K562 (cell line): ENCODE measurements at places on chromosomes 6 and 20.
A peak's percentile ranks its signal among the peaks of the same experiment; 100 is the strongest.

GRCh38 chr20:56842056-56842455, 212.9 kb downstream of the TFAP2C start:
- DNase-seq, result no peak

- DNase-seq, result no peak
These were observed 61.6 kb downstream of the KCNB1 start for GRCh38 chr20:49420811-49421295.

DNA sequence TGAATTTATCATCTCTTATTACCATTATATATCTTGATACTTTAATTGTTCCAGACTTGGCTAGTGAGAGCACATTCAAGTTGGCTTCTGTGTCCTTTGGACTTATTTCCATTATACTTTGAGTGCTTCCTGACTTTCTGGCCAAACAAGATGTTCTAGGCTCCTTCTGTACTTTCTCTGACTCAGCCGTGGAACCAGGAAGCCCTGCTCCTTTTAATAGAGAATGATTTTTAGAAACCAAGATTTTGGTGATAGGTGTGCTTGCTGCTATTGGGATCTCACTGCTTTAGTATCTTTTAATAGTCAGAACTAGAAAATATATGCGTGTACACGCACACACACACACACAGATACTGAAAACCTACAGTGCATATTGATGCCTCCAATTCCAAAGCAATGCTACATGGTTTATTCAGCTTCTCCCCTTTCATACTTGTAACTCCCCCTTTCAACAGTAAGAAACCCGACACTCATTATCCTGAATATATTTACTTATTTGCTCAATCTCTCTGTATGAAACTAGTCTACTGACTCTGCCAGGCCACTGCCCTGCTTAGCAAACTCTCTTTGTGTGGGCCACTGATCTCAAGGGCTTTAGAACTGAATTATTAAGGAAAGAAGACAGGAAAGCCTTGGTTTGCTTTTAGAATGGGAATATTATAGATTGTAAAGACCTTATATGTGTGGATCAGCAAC, 42.7 kb upstream of the EZR start:
- no peak for DNase-seq

- no peak for DNase-seq
These were observed 181.4 kb upstream of the CST7 start for GRCh38 chr20:24767623-24768100.

DNA sequence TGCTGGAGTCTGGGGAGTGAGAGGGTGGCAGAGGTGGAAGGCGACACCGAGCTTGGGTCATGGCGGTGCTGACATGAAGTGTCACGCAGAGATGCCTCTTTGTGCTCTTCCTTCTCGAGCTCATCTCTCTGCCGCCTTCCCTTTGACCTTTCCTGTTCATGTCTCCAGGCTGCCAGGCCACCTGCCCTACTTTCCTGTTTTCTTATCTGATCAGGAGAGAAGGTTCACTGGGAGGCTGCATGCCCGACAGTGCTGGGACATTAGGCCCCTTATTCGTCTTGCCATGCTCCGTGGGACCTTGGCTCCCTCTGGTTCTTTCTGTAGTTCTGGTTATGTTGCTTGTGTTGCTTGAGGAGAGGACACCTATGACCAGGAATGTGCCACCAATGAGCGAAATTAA, 33.2 kb downstream of the CST8 start:
- DNase-seq, result no peak

DNA sequence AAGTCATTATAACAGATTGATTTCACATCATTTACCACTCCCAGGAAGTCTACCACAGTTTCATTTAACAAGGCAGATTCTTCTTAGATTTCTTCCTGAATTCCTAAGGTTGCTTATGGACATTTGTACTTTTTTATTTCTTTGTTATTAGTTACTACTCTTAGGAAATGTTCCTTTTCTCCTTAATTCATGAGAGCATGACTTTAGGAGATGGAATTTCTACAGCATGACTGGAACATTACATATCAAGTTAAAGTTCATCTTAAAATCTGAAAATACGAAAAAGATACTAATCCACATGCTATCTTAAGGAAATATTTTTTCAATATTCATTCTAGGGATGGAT, 22.3 kb downstream of the CNKSR3 start:
- DNase-seq, result no peak

GRCh38 chr20:40688129-40689099, 622 bp downstream of the MAFB start:
- no peak for DNase-seq

GRCh38 chr20:9457136-9457535, 57.3 kb upstream of the LAMP5 start:
- no peak for DNase-seq

- no peak for DNase-seq
These were observed 158.1 kb upstream of the GMDS start for GRCh38 chr6:2403546-2403945.

GRCh38 chr6:34638834-34639736, 57.5 kb downstream of the ILRUN start:
- DNase-seq, result no peak

DNA sequence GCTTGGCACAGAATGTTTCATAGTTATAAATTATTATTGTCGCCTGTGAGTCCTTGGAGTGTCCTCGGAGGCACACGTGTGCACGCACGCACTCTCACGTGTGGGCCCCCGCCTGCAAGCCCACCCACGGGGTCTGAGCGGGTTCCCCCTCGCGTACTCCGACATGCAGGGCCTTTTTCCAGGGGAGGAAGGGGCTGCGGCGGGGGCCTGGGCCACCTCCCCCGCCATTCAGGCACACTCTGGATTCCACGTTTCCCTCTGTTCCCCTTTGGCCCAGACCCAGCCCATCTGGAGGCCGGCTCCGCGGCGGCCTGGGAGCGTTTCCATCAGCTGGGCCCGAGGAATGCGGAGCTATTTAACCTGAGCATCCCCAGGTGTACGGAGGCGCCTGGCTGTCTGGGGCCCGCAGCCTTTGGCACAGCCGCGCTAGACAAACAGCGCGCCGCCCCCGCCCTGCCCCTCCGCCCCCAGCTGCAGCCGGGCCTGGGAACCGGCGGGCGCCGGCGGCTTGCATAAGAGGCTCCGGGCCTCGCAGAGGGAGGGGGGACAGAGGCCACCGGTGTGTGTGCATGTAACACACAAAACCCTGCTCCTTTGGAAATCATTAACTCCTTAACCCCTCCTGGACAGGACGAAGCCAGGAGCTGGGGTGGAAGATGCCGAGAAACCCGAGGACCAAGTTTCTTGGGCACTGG, 3.3 kb downstream of the ID1 start:
- peak; percentile 82 for DNase-seq

- peak; percentile 48 for DNase-seq
These were observed 43.8 kb upstream of the HIVEP1 start for GRCh38 chr6:11968241-11968806.

GRCh38 chr6:22526736-22527135, 42.6 kb upstream of the HDGFL1 start:
- no peak for DNase-seq

- no peak for DNase-seq
These were observed 590.6 kb downstream of the QKI start for GRCh38 chr6:164005004-164005711.

- DNase-seq, result peak; percentile 18
These were observed 172.1 kb upstream of the PROKR2 start for GRCh38 chr20:5488823-5489222.

GRCh38 chr6:5786969-5787720, 219.6 kb downstream of the NRN1 start:
- no peak for DNase-seq

GRCh38 chr6:34154668-34155447, 9.0 kb upstream of the GRM4 start:
- DNase-seq, result peak; percentile 75

GRCh38 chr6:106396426-106397220, 36.1 kb downstream of the CRYBG1 start:
- no peak for DNase-seq

DNA sequence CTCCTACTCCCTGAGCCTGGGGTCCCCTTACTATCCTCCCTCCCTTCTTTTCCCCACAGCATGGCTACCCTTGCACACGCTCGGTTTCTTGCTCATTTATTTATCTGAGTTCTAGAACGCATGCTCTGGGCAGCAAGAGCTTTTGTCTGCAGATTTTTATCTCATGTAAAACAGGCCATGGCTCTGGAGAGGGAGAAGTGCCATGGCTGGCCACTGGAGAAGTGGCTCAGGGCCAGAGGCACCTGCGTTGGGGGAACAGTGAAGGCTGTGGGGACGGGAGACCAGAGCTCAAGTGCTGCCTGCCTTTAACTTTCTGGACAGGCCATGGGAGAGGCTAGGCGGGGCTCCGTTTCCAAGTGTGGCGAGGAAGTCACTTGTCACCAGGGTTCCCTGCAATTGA, 177.7 kb upstream of the SULF2 start:
- no peak for DNase-seq

GRCh38 chr6:43749461-43749860, 20.6 kb upstream of the VEGFA start:
- no peak for DNase-seq

DNA sequence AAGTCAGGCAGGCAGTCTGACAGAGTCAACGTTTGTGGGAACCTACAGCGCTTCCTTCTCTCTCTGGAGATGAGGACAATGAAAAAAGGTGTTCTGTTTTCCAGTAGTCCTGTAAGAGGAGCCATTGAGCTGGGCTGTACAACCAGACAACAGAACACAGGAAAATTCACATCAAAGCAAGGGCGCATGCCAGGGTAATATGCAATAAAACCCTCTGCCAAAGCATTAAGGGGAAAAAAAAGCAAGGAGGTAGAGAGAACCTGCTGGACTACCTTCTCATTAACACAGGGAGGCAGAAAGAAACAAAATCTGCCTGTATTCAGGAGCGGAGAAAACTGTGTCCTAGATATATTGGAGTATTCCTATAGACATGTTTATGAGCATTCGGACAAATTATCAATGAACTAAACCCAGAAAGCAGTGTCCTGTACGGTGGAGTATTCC, 1.3 kb downstream of the RNF24 start:
- peak; percentile 37 for DNase-seq

- DNase-seq, result no peak
These were observed 22.6 kb upstream of the TRAF3IP2 start for GRCh38 chr6:111628142-111628850.

- no peak for DNase-seq
These were observed 102.4 kb downstream of the PRDM13 start for GRCh38 chr6:99709062-99709461.

DNA sequence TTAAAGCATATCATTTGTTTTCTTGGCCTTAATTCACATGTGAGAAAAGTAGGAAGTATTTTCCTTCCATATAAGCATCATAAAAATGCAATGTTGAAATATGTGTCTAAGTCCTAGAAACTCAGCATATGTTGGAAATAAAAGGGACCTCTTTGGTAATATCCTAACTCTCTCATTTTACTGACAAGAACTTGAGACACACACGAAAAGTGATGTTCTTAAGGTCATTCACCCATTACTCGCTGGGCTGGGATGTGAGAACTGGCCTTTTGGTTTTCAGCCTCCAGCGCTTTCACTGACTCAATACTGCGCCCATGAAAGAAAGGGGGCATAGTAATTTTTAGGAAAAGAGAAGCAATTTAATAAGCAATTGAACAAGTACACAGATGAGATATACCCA, 153.5 kb upstream of the SCGN start:
- DNase-seq, result no peak

GRCh38 chr6:74891349-74891831, 314.5 kb downstream of the COL12A1 start:
- no peak for DNase-seq

DNA sequence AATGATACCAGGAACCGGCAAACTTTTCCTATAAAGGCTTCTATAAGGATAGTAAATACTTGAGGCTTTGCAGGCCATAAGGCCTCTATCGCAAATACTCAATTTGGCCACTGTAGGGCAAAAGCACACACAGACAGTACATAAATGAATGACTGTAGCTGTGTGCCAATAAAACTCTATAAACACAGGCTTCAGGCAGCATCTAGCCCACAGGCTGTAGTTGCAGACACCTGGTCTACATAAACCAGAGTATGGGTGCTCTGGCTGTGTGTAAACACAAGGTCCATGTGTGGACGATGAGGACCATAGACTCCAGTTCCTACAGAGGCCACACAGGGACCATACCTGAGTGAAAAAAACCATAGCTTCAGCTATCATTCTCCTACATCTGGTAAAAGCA, 52.2 kb downstream of the ZMYND8 start:
- DNase-seq, result no peak

GRCh38 chr6:44228031-44228430, 4.6 kb downstream of the SLC29A1 start:
- no peak for DNase-seq

DNA sequence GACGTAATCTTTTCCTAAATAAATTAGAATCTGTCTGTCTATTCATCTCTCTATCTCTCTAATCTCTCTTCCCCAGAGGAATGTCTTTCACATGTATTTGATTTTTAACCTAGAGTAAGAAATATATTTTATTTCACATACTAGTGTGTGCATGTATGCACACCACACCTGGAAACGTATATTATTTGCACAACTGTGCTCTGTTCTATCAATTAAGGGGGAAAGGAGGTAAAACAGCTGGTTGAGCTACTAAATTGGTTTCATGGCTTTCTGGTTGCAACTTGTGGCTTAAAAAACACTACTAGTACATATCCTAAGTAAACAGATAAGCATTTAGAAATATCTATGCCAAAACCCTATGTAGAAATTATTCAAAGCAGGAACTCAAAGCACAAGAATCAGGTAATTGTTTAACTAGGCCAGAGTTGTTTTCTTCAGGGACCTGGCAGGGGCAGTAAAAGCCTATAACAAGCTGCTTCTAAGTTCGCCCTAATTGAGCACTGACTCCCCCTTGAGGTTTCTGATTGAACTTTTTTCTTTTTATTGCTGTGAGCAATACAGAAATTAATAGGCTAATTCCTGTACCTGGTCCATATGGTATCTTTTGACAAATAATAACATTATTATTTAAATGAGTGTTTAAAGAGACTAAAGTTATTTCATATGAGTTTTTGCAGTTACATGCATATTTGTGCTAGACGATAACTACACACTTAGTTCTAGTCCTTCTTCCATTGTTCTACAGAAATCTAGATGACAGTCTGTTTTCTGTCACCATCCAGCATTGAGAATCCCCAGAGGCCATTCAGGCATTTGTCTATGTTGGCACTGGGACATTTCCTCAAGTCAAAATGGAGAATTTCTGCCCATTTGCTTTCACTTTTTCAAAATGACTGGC, 88.6 kb downstream of the MCHR2 start:
- peak; percentile 31 for DNase-seq

- no peak for DNase-seq
These were observed 7.8 kb downstream of the ABHD12 start for GRCh38 chr20:25382704-25383370.

GRCh38 chr6:116369540-116369939, 1.2 kb upstream of the DSE start:
- DNase-seq, result no peak

DNA sequence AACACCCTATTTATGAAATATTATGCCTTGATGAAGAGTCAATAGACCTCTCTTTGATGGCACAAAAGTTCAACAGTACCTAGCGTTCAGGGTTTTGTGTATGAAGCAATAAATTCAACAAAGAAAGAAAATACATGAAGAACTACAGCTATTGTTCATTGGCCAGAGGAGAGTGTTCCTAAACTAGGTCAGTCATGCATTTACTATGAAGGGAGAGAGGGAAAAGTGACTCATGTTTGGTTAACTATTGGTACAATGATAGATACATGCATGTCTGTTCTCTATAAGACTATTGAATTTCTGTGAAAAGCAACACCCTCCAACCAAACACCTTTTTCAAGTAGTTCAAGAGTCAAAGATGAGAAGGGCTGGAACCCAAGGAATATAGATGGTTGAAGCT, 50.7 kb downstream of the CLIC5 start:
- DNase-seq, result no peak

- DNase-seq, result no peak
These were observed 82.4 kb downstream of the HDGFL1 start for GRCh38 chr6:22651731-22652130.

- DNase-seq, result peak; percentile 42
These were observed 1.6 kb downstream of the PXDC1 start for GRCh38 chr6:3749977-3750316.

- no peak for DNase-seq
These were observed 230.9 kb upstream of the HTR1E start for GRCh38 chr6:86706449-86706848.
